ENCODE measurements at places on chromosomes 3 and 15.

DNA sequence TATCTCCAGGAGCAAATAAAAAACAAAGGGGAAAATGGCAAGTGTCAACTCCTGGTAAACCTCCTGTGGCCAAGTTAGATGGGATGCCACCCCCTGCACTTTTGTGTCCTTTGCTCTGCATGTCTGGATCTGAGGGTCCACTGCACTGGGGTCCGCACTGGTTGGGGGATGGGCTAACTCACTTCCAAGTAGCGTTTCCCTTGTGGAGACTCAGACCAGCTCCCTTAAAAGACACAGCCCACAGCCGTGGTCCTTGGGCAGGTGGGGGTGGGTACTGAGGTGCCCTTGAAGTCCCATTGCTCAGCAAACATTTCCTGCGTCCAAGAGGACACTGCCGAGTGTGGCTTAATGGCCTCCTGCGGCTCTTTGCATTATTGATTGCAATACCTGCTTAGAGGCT lies 188.2 kb downstream of the MEGF11 start:
- DNase-seq = no peak

GRCh38 chr15:62291262-62291661 lies 126.2 kb upstream of the C2CD4B start:
- DNase-seq = no peak

- DNase-seq = no peak
Measured at GRCh38 chr15:69132977-69133861, 27.2 kb upstream of the GLCE start.

- no peak for DNase-seq
Measured at GRCh38 chr3:116994351-116994879, 284.8 kb downstream of the TUSC7 start.

- DNase-seq = no peak
Measured at GRCh38 chr3:150581174-150581573, 21.9 kb upstream of the SELENOT start.

- DNase-seq = no peak
Measured at GRCh38 chr3:179264449-179264848, 13.5 kb upstream of the KCNMB3 start.

DNA sequence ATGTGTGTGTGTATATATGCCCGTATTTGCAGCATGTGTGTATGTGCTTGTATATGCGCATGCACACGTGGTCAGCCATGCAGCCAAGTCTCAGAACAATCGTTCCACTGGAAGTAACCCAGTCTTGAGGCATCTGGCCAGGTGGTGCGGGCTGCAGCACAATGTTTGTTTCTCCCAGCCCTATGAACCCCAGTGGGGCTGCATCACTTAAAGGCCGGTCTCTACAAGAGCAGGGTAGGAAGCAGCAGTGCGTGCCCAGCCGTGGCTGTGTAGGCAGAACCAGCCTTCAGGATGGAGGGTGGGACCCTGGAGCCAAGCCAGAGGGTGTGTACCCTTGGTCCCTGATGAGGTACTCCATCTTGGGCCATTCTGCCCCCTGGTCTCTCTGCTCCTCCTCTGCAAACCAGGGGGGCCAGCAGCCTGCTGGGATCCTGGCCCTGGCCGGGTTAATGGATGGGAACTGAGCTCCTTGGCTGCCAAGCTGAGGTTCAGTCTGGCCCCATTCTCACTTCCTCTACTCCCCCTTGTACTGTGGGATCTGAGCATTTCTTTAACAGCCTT lies 11.8 kb downstream of the KLF13 start:
- no peak for DNase-seq

DNA sequence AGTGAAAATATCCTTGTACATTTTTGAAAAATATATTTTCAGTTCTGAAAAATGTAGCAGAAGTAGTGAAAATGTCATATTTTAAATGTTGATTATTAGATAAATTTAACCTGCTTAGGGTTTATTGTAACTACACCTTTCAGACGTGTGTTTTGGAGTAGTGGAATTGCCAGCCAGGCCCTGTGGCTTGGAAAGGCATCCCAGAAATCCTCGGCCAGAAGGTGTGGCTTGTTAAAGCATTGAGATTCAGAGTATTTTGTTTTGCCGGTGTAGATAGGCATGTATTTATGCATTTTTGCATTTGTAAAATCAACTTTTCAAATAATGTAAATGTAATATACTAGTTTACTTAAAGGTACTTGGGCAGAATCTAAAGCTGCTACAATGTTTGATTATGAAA lies 7.0 kb downstream of the EBLN2 start:
- no peak for DNase-seq

DNA sequence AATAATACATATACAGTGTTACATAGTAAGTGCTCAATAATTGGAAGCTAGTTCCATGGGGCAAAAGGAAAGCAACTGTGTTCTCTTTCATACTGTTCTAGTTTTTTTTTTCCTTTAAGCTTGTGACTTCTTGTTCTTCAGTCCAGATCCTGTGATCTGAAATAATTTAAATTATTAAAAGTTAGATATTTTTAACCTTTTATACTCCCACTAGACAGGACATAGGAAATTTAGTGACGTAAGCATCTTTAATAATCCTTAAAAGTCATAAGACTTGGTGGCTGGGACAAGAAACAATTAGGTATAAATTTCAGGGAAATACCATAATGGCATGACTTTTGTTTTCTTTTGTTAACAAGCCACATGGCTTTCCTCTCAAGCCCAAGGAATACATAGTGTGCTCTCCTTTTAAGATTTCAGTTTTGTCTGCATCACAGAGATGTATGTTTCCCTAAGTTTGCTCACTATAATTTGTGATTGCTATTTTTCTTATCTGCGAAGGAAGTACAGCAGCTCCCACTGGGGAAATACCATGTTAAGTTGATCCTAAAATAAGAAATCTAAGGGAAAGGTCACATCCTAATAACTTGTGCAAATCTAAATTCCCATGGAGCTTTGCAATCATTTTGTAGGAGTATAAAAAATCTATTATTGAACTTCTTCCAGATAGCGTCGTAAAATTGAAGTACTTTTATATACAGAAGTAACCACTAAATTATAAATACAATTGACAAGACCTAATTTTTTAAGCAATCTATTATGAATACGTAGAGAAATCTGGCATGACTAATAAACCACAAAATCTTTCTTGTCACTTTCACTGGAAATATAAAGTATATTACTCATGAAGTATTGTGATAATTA lies 30.1 kb downstream of the PPARG start:
- no peak for DNase-seq

- DNase-seq = no peak
Measured at GRCh38 chr3:33732394-33732793, 14.3 kb upstream of the CLASP2 start.

DNA sequence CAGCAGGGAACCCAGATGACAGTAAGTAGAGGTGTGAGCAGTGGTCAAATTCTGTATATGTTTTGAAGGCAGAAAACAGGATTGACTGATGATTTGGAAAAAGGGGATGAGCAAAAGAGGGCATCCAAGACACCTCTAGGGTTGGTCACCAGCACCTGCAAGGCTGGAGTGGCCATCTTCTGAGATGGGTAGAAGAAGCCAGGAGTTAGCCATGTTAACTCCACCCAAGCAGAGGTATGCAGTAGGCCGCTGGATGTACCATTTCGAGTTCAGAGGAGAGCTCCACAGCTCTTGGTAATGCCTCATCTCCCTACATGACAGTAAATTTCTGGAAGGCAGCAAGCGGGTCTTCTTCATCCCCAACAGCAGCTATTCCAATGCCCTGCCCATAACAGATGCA lies 7.0 kb downstream of the RFTN1 start:
- DNase-seq = no peak

DNA sequence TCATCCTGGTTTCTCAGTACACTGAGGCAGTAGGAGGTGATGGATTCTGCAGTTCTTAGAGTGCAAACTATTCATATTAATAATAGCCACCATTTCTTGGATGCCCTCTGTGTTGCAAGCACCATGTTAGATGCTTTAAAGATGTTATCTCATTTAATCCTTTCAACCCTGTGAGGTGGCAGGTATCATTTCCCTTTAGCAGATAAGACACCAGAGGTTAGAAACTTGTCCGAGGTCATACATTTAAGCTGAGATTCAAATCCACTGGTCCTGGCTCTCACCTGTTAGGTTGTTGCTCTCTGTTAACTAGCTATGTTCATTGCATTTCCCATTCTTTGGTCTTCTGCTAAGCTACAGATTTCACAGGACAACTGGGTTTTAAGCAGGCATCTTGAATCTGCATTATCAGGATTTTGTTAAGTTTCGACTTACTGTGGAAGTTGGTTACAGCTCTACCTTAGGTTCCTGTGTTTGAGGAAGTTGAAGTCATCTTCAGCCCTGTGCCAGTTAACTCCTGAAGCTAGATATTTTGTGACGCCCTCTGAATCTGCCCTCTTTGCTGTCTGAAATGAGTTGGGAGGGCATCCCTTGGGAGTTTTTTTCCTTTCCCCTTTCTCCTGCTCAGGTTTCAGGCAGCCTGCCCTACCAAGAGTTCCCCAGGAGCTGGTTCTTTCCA lies 6.4 kb downstream of the PDE8A start:
- DNase-seq = no peak

DNA sequence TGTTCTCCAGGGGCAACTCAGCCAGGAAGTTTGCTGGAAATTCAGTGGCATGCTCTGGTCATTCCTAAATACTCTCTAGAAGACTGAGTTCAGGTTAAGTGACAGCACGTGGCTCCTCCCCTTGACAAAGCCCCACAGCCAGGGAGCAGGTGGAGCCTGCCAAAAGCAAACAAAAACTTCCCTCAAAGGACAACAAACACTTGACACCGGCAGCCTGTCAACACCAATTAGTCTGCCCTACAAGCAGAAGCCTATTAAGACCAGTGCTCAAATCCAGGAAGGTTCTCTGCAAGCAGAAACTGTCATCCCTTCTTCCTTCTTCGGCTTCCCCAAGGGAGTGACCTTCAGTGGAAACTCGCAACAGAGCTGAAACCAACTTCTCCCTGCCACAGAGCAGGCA lies 5.0 kb downstream of the MEX3B start:
- DNase-seq = no peak

DNA sequence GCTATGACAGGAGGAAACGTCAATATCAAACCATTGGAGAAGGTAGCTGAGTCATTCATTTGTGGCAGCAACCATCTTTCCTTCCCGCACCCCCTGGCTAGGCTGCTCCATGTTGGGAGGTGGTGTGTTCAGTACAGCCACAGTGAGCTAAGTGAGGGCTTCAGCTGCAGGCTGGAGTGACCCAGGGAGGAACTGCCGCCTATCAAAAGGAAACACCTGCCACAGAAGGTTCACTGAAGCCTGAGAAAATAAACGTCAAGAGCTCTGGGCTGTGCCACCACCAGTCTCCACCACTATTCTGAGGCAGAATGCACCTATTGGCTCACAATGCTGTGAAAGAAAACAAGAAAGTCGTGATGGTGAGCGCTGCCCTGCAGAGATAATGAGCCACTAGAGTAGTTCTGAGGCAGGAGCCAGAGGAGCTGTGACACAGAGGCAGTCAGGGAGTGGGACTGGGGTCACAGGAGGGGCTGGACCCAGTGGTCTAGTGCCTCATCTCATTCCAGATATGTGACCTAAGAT lies 34.8 kb upstream of the CD47 start:
- peak; percentile 44 for DNase-seq

DNA sequence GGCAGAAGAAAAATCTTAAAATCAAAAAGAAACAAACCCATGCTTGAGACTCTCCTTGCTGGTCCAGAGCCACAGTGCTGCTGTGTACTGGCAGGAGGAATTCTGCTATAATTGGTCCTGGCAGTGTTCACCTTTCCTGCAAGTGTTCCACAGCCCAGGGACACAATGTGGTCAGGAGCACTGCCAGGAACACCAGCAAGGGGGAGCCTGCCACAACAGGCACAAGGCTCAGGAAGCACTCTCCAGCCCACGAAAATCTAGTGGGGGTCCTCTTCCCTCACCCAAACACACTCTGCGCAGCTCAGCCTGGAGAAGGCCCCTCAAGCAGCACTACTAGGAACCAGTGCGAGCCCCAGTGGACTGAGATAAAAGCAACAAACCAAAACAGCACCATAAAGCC lies 92.9 kb downstream of the UBE3A start:
- DNase-seq = no peak

GRCh38 chr15:71333839-71334238 lies 218.6 kb downstream of the THSD4 start:
- DNase-seq = no peak

DNA sequence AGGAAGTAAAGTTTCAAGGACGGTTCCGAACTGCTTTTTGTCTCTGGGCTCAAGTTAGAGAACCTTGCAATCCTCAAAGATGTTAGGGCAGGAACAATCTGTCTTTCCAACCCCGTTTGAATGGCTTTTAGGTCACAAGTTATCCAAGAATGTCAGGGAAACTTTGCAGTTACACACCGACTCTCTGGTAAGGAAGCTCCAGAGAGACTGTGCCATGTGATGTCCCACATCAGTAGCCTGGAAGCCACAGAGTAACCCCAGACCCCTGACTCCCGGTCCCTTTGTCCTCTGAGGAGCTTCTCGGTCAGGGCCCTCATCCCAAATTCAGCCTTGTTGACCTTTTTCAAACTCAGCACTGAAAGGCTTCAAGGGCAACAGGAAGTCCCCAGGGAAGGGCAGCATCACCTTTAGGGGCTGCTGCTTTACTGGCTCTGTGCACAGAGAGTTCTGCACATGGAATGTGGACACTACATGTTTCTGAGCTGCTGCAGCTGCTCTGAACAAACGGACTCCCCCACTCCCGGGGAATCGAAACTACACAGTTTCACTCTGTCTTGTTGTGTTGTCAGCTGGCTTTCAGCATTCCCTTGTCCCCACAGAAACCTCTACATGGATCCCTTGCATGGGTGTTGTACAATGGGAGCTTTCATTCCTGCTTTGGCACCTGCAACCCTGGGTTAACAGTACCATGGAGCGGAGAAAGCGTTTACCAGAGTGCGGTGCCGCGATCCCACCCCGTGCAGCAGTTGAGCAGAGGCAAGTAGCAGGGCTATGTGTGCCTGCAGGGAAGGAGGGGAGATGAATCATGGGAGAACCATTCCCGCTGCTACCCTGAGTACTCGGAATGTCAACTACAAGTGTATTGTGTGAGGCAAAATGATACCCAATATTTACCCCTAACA lies 408.2 kb upstream of the THBS1 start:
- DNase-seq = no peak

DNA sequence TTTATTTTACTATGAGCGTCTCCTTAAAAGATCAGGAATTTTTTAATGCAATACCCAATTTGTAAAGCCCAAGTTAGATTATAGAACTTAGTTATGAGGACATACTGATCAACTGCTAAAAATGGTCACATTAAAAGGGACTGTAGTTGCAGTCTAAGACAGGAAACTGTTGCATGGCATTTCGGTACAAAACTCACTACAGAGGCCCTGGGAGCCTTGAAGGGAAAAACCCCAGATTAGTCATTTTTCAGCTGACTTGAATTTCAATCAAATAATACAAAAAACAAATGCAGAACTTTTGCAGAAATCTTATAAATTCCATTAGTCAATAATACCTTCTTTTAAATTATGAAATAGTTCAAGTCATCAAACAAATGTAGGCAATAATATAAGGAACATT lies 6.9 kb upstream of the PTX3 start:
- DNase-seq = no peak

- no peak for DNase-seq
Measured at GRCh38 chr15:34737477-34737876, 17.3 kb downstream of the GJD2 start.

- DNase-seq = peak; percentile 9
Measured at GRCh38 chr3:184727357-184728009, 15.6 kb upstream of the MAGEF1 start.

- no peak for DNase-seq
Measured at GRCh38 chr3:186360779-186361178, 1.3 kb downstream of the DGKG start.

Measured in activated T-helper 1 cell treated with anti-CD3 and anti-CD28 coated beads, Interleukin-2, amount 50 U/mL, for 16 hours (primary cell).